Hepatocyte (in vitro differentiated cells): ENCODE measurements at places on chromosomes 2 and 18. TPM values are rescaled to one million over a fixed set of nuclear protein-coding genes. Genes with fewer than 3 reads are reported as not detected.

The TANC1 gene
- 18.5 and 20.6 TPM in 2 replicates for total RNA-seq

The HRH4 gene
- total RNA-seq = not detected in 2 replicates

DNA sequence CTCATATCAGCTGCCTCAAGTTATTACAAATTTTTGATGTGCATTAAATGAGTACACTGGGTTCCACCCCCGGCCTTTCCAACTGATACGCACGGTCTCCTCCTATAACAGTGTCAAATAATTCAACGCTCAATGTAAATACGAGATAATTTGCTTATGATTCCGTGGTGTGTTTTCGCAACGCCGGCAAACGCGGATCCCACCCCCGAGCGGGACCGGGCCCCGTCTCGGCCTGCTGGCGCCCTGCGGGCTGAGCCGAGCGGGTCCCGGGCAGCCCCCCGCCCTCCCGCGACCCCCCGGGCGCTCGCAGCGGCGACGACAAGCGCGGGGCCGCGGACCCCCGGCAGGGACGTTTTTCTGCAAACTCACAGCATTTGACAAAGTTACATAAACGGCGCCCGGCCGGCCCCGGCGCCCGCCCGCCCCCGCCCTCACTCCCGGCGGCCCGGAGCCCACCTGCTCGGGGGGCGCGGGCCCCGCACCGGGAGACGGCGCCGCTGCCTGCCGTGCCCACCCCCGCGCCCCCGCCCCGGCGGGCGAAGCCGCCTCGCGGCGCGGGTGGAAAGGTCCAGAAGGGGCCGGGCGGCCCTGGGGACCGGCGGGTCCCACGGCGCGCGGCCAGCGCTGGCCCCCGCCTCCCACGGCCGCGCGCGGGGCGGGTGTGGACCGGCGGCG lies 762 bp downstream of the HDAC4 start:
- DNase-seq = peak; percentile 42

GRCh38 chr18:75253784-75254183 lies 43.2 kb downstream of the TSHZ1 start:
- DNase-seq = no peak

- DNase-seq = no peak
These were observed 157.3 kb downstream of the ACKR3 start for GRCh38 chr2:236726701-236727450.

DNA sequence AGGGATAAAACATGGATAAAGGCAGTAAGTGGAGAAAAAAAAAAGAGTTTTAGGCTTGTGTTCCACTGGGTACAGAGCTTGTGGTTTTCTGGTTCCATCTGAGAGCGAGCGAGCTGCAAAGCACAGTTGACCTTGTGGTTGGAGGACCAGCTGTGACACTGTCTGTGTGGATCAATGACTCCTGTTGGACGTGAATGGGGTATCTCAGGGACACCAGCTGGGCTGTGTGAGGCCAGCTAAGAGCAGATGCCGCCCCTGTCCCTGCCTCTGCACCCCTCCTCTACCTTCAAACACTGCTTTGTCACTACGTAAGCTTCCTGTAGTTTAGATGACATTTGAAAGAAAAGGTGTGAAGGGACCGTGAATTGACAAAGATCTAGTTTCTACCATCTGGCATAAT lies 67.8 kb downstream of the QPCT start:
- DNase-seq = no peak

DNA sequence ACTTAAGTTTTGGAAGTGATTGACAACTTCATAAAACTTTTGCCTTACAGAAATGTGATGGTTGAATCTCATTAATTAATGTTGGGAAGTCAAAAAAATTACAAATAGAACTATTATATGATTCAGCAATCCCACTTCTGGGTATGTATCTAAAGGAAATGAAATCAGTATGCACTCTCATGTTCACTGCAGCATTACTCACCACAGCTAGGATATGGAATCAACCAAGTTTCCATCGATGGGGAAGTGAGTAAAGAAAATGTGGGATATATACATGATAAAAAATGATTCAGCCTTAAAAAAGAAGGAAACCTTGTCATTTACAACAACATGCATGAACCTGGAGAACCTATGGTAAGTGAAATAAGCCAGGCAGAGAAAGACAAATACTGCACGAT lies 112.4 kb upstream of the WDR75 start:
- DNase-seq = no peak

- DNase-seq = peak; percentile 16
These were observed 488.3 kb downstream of the DLGAP1 start for GRCh38 chr18:3966642-3967358.

DNA sequence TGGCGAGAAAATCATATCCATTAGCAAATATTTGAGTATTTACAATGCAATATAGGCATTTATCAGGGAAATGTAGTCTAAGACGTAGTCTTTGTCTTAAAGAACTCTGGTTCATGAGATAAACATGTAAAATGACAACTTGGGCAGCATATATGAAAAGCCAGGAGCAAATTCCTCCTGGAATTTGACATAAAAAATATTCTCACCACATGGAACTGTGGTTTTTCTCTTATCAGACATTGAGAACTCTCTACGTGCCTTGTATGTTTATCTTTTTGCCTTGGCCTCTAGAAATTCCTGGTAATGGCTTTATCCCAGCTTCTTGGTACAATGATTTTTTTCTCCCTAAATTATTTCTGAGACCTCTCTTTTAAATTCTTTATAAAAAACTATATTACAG lies 2.8 kb downstream of the MAPK4 start:
- no peak for DNase-seq

GRCh38 chr2:213751446-213751845 lies 467.2 kb downstream of the SPAG16 start:
- peak; percentile 6 for DNase-seq

- no peak for DNase-seq
These were observed 178.9 kb downstream of the LNPK start for GRCh38 chr2:175823002-175823706.

GRCh38 chr2:10752236-10752635 lies 30.8 kb downstream of the ATP6V1C2 start:
- DNase-seq = no peak

DNA sequence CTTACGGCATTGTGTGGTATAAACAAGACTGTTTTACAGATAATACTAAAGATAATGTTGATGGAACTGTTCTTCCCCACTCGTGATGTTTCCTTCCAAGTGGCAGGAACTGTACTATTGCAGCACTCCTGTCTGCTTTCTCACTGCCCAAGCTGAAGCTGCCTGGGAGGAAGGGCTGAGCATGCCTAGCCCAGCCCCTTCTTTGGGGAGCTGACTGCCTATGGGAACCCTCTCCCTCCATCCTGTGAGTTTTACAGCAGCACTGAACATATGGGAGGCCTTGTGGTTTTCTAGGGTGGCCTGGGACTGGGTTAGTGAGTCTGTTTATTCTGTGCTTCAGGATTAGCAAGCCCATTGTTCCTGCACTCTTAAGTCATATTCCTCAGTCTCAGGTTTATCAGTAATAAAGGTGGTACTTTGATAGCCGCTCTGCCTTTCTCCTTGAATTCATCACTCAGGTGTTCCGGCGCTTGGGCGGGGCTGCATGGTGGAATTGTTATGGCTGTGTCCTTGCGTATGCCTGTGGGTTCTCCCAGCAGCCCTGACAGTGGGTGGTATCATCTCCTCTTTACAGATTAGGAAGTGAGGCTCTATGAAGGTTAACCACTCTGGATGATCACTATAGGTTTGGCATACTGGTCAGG lies 379.7 kb downstream of the PTPRM start:
- peak; percentile 73 for DNase-seq

- no peak for DNase-seq
These were observed 77.5 kb upstream of the ZFP36L2 start for GRCh38 chr2:43303889-43304288.

GRCh38 chr2:152243761-152244640 lies 68.4 kb upstream of the STAM2 start:
- DNase-seq = no peak

- no peak for DNase-seq
These were observed 267.7 kb downstream of the BCL11A start for GRCh38 chr2:60285626-60286316.

DNA sequence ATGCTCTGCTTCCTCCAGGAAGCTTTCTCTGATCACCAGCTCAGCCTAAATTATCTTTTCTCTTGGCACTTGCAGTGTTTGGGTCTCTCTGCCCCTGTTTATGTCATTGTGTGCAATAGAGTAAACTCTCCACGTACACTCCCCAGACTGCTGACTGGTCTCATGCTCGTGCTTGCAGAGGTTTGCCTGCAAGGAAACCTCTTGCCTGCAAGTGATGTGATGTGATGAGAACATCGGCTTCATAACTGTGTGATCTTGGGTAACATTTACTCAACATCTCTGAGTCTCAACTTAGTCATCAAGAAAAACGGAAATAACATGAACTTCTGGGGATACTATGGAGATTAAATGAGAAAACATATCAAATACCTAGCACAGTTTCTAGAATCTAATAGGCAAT lies 92.3 kb downstream of the BIN1 start:
- DNase-seq = peak; percentile 46

DNA sequence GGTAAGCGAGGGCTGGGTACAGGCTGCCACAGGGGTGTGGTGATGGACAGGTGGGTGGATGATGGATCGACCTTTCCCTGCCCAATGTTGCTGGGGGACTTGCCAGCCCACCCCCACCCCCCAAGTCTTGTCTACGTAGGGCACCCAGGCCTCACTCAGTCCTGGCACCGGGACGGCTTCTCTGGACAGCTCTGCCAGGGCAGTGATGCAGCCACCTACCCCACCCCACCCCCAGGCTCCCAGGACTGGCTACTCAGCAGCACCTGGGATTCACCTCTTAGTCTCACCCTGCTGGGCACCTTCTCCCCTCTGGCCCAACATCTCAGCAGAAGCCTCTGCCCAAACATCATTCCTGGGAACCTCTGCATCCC lies 55.7 kb downstream of the ANKMY1 start:
- DNase-seq = peak; percentile 1
